ENCODE measurements at places on chromosomes 1 and 21.

GRCh38 chr1:38923607-38924006, 18.0 kb downstream of the RHBDL2 start:
- no peak for DNase-seq

GRCh38 chr1:201511941-201512539, 5.1 kb upstream of the CSRP1 start:
- DNase-seq = peak; percentile 85

DNA sequence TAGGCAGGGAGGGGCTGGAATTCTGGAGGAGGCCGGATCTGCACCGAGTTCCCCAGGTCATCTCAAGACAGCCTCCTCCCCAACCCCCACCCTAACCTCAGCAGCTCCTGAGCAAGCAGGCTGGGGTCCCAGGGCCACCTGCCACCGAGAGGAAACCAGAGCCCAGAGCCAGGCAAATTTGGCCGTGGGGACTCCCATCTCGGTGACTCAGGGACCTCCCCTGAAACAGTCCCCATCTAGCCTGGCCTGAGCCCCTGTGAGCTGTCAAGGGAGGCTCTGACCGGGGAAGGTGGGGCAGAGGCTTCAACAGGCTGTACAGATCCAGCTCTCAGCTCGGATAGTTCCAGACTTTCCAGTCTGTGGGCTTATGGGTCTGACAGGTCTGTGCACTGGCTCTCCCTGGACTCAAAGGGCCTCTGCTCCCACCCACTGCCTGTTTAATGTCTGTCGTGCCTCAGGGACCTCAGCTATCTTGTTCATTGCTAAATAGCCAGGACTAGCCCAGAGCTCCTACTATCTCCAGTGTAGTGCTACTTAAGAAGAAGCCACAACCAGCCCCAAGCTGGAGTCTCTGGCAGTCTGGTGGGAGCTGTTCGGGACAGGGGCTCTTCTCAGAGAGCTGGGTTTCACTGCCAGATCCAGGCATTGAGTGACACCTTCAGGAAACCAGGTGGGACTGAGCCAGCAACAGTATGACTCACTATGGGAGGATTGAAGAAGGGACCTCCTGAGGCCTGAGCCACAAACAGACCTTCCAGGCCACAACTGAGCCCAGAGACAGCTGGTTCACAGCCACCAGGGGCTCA, 25.6 kb downstream of the MATN1 start:
- DNase-seq = no peak

DNA sequence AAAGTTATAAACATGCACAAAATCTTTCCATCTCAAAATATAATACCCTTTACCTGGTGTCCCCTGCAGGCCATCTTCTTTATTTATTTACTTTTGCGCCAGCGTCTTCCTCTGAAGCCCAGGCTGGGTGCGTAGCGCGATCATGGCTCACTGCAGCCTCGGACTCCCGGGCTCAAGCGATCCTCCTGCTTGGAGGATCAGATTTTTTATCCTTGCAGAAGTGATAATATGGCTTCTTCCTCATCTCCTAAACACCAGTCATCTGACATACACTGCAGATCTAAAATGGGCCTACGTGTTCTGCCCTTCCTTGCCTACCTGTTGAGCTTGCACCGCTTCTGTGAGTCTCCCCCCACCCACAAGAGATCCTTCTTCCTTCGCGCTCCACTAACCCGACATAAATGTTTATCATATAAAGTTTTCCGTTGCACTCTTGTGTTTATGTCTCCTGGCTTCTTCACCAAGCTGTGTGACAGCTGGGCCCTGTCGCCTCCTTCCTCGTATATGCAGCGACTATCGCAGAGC, 506 bp upstream of the SRP9 start:
- no peak for DNase-seq

GRCh38 chr21:19120591-19120990, 717.0 kb upstream of the TMPRSS15 start:
- DNase-seq = no peak

- peak; percentile 68 for DNase-seq
Observed at GRCh38 chr1:72037745-72038343, 244.5 kb downstream of the NEGR1 start.

DNA sequence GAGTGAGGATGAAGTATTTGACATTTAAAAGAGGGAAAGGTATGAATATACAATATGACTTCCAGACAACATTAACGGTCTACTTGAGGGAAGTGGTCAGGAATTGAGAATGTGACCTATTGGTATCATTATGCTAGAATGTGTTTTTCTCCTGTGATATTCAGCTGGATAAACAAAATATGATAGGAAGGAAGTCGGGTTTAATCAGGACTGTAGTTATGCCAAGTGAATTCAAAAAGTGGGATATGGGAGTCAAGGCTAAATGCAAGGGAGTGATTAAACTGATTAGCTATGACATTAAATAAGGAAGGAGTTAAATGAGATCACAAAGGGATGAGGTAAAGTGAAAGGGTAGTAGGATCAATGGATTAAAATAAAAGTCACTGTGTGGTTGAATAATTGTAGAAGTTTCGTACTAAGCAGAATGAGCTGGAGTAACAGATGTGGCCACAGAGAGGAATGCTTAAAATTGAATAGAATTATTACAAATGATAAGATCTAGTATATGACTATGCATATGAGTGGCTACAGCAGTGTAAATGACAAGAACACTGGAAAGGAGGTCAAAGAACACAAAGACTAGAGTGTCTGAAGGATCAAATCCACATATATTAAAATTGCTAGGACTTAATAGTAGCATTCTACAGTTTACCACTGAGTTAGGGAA, 62.5 kb downstream of the TRIM33 start:
- DNase-seq = no peak

GRCh38 chr21:17981060-17981740, 162.0 kb upstream of the C21orf91 start:
- DNase-seq = no peak

GRCh38 chr1:229893762-229894444, 173.1 kb upstream of the GALNT2 start:
- DNase-seq = no peak

- peak; percentile 85 for DNase-seq
Observed at GRCh38 chr1:151060007-151060656, at the start of gene MLLT11. MLLT11 (plus strand) TSS chr1:151060397; CDS start chr1:151067225, 6,828 bp downstream.

- no peak for DNase-seq
Observed at GRCh38 chr21:16370186-16370585, 640.4 kb downstream of the USP25 start.

DNA sequence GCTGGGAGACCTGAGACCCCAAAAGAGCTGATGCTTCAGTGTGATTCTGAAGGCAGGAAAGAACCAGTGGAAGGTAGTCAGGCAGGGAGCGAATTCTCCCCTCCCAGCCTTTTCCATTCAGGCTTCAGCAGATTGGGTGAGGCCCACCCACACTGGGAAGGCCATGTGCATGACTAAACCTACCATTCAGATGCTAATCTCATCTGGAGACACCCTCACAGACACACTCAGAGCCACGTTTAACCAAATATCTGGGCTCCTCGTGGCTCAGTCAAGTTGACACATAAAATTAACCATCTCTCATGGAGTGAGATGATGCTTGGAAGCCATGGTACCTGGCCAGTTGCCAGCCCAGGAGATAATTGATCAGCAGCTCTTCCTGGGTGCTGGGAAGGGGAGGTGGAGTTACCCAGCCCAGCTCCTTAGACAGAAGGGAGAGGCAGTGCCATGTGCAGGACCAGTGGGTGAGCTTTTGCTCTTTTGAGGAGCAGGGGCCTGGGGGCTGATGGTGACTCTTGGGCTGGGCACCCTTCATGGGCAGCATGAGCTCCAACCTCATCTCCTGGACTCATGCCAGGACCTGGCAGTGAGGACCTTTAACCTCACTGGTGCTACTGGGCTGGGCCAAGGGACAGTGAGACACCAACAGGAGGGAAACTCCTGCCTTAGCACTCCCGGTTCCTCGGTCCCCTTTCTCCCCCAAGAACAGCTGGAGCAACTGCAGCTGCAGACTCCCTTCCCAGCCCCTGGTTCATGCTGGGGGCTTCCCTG, 89.0 kb upstream of the ACTL8 start:
- DNase-seq = no peak

- DNase-seq = no peak
Observed at GRCh38 chr1:156887317-156887716, 6.2 kb upstream of the PEAR1 start.

DNA sequence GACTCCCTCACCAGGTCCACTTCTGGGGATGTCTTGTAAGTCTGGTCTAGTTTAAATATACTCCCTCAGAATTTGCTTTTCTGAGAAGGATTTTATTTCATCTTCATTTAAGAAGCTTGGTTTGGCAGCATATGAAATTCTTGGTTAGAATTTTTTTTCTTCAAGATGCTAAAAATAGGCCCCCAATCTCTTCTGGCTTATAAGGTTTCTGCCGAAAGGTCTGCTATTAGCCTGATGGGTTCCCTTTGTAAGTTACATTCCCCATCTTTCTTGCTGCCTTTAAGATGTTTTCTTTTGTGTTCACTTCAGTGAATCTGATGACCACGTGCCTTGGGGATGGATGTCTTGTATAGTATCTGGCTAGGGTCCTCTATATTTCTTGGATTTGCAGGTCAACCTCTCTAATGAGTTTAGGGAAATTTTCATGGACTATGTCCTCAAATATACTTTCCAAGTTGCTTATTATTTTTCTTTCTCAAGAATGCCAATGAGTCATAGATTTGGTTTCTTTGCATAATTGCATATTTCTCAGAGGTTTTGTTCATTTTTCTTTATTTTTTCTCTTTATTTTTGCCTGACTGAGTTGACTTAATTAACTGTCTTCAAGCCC, 19.4 kb downstream of the TCP10L start:
- DNase-seq = no peak

GRCh38 chr1:205191622-205192021, 19.9 kb downstream of the DSTYK start:
- no peak for DNase-seq

GRCh38 chr21:34878940-34879339, 170.2 kb downstream of the RUNX1 start:
- no peak for DNase-seq

DNA sequence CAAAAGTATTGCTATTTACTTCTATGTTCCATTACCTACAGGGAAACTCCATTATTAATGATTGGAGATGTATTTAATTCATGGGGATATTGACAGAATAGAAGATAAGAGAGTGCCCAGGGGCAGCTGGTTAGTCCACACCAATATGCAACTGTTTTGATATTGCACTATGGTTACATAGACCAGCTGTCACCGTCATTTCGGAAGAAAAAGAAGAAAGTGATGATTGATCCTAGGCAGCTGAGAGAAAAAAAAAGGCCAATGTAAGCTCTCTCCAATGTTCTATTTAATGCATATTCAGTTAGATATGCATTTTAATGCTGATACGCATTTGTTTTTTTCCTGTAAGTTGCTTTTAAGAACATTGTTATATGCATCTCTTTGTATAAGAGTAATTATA, 1367.2 kb downstream of the KCNT2 start:
- DNase-seq = no peak

- DNase-seq = no peak
Observed at GRCh38 chr1:213099682-213100399, 48.8 kb downstream of the RPS6KC1 start.

GRCh38 chr21:17660862-17661261, 48.2 kb upstream of the BTG3 start:
- no peak for DNase-seq

DNA sequence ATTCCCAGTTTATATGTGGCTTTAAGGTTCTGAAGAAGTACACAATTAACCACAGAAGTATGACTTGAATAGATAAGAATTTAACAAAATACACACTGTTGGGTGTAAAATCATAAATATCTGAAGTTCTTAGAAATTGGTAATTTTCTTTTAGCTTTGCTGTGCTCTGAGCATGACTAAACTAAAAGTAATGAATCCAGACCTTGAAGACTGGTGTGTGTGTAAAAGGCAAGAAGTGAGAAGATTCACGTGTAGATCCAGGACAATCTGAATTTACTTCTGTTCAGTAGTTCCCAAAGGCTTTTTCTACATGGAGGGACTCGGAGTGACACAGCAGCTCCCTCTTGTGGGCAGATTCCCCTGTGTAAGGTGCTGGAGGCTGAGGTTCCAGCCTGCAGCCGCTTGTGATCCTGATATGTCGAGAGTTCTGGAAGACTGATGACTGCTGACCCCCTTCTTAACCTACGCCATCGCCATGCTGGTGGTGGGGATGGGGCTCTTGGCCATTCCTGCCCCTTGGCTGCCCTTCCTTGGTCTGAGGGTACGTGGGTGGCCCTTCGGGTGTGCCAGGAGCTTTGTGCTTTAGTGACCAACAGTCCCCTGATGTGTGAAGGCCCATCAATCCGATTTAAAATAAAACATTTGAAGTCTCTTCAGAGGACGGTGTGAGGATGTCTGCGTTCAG, 62.7 kb downstream of the ADARB1 start:
- peak; percentile 85 for DNase-seq

- no peak for DNase-seq
Observed at GRCh38 chr1:5908461-5909375, 83.5 kb downstream of the NPHP4 start.

DNA sequence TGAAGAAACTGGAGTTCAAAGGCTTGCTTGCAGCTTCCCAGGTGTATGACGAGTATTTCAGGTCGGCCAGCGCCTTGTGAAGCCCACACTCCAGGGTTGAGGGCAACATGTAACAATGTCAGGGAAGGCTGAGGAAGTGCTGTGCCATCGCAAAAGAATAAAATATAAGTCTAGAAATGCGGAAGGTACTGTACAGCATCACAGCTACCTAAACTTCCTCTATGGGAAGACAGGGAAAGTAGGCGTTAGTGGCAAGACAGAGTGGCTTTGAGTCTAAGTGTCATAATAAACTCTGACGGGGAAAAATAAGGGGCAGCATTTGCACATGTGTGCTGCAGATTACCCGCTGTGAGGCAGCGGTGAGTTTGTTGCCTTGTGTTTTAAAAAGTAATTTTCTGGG, 28.9 kb downstream of the DOP1B start:
- DNase-seq = no peak

- peak; percentile 88 for DNase-seq
Observed at GRCh38 chr1:110581682-110582145, 24.4 kb downstream of the KCNA2 start.

GRCh38 chr1:99944192-99944591, 25.6 kb upstream of the SLC35A3 start:
- no peak for DNase-seq

GRCh38 chr1:12200208-12200607, 29.6 kb upstream of the VPS13D start:
- DNase-seq = no peak

- no peak for DNase-seq
Observed at GRCh38 chr1:177287270-177287669, 116.5 kb downstream of the BRINP2 start.

GRCh38 chr1:172742599-172743500, 83.9 kb downstream of the FASLG start:
- no peak for DNase-seq

- no peak for DNase-seq
Observed at GRCh38 chr1:30966690-30967369, 58.3 kb upstream of the SDC3 start.
